IPS DF 19.7 (cell line): ENCODE measurements at places on chromosomes 7 and 10.

DNA sequence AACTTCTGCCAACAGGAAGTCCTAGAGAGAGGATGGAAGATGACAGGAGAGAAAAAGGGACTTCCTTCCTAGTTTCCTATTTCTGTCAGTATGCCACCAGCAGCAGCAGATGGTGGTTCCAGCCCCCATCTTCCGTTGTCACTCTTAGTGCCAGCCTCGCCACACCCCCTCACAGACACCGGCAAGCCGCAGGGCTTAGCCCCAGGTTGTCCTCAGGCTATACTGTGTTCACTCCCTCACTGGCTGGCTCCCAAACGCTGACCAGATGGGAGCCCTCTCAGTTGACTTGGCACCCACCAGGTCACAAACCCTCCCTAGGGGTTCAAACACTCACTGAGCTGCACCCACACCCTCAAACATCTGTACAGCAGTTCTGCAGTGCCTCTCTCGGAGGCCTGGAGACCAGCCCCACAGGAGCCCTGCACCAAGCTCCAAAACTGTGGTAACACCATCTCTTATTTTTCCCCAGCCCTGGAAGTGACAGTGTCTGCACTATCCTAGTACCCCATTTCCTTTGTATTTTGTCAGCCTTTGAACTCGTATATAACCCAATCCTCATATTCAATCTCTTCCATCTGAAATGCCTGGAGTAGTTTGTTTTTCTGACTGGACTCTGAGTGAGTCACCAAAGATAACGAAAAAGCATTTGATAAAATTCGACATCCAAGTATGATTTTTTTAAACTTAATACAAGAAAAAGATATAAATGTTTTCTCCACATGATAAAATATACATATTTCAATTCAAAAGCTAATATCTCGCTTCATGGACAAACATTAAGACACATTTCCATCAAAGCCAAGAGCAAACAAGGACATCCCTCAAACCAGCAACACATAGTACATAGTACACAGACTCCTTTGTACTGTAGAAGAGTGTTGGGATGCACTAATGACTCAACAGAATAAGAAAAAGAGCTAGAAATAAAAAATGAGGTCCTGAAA, 34.5 kb downstream of the SMURF1 start:
- DNase-seq, result no peak

GRCh38 chr7:139731802-139732470, 45.9 kb downstream of the HIPK2 start:
- DNase-seq, result no peak

DNA sequence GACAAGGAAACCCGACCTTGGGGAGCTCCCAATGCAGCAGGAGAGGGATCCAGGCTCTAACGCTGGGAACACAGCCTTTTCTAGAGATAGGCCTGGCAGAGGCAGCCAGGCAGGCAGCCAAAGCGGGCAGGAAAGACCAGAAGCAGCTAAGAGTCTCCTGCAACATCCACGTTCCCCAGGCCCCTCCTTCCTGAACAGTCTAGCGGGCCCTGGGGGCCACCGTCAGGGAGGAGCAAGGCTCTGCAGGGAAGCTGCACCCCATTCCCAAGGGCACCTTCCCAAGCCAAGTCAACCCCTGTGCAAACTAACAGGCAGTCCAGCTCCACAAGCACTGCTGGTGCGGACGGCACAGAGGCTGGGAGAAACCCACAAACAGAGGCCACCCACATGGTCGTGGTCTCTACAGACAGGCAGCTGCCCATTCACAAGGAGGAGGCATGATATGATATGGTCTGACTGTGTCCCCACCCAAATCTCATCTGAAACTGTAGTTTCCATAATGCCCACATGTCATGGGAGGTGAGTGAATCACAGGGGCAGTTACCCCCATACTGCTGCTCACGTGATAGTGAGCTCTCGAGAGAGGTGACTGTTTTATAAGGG, 115.7 kb downstream of the MAD1L1 start:
- no peak for DNase-seq

GRCh38 chr10:26448706-26449435, 10.7 kb downstream of the APBB1IP start:
- no peak for DNase-seq

- no peak for DNase-seq
These were observed 201.9 kb upstream of the TCERG1L start for GRCh38 chr10:131513445-131513844.
